Activated CD8-positive, alpha-beta T cell treated with anti-CD3 and anti-CD28 coated beads, Interleukin-2, amount 10 ng/mL, durations not matched to agents 7 days and 5 days (primary cell): ENCODE measurements at places on chromosomes 16 and 17.
A peak's percentile ranks its signal among the peaks of the same experiment; 100 is the strongest.

- no peak for DNase-seq
Measured at GRCh38 chr16:70407811-70408274, 31.1 kb downstream of the ST3GAL2 start.

DNA sequence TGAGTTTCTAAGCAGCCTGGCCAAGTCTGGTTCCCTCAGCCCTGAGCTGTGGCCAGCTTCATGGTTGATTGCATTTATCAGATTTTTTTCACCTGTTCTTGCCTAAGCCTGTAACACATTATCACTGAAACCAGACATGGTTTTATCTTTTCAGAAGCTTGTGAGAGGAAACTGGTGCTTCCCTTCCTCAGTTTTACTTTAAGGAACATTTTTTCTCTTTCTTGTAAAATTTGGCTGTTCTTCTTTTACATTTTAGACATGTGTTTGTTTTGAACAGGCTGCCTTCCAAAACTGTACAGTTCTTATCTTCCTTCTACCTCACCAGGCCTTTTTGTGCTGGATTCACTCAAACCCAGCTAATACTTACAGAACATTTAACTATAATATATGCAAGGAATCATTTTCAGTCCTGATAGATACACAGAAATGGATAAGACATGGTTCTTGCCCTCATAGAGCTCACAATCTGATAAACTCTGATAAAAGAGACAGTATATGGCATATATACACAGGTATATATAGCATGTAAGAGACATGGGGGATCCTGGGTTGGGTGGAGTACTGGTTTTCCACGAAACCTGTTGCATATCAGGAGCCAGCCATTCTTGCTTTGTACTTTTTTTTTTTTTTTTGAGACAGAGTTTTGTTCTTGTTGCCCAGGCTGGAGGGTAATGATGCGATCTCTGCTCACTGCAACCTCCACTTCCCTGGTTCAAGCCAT lies 44.5 kb downstream of the ZNRF1 start:
- DNase-seq, result no peak

DNA sequence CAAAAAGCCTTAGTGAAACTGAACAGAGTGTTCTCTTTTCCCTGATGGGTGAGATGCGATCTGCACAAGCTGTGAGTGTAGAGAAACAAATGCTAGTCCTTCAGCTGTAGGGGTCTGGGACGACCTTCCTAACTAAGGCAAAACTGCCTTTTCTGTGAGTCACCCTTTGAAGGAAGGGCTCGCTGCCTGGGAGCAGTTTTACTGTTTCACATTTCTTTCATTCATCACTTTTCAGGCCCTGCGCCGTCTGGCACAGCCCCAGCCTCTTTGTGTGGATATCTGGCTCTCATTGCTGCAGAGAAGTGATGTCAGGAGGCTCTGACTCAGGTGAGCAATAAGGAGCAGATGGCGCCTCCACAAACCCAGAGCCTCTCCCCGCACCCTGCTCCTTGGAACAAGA lies 57.4 kb downstream of the HS3ST3A1 start:
- DNase-seq, result no peak

GRCh38 chr17:2695961-2696760 lies 15.4 kb downstream of the CLUH start:
- DNase-seq, result no peak

DNA sequence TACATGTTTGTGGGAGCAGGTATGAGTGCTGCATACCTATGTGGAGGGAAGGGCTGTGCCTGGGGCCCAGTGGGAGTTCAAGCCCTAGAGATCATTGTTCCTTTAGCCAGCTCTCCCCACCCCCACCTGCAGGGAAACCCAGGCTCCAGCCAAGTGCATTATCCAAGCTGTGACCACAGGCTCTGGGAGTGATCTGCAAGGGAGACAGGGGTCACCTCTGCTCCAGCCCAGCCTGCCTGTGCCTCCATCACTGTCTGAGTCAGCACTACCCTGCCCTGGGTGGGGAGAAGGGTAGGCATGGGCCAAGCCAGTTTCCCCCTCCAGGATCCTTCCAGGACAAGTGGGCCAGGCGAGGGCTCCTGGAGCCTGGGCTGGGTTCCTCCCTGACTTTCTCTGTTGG lies 32.1 kb upstream of the SBK1 start:
- DNase-seq, result no peak

GRCh38 chr17:8444494-8444893 lies 8.8 kb downstream of the NDEL1 start:
- no peak for DNase-seq

- no peak for DNase-seq
Measured at GRCh38 chr17:75059369-75060345, 12.6 kb downstream of the KCTD2 start.

- no peak for DNase-seq
Measured at GRCh38 chr17:50961282-50962220, 95.4 kb upstream of the TOB1 start.

GRCh38 chr16:74896389-74897370 lies 88.2 kb downstream of the WDR59 start:
- no peak for DNase-seq

DNA sequence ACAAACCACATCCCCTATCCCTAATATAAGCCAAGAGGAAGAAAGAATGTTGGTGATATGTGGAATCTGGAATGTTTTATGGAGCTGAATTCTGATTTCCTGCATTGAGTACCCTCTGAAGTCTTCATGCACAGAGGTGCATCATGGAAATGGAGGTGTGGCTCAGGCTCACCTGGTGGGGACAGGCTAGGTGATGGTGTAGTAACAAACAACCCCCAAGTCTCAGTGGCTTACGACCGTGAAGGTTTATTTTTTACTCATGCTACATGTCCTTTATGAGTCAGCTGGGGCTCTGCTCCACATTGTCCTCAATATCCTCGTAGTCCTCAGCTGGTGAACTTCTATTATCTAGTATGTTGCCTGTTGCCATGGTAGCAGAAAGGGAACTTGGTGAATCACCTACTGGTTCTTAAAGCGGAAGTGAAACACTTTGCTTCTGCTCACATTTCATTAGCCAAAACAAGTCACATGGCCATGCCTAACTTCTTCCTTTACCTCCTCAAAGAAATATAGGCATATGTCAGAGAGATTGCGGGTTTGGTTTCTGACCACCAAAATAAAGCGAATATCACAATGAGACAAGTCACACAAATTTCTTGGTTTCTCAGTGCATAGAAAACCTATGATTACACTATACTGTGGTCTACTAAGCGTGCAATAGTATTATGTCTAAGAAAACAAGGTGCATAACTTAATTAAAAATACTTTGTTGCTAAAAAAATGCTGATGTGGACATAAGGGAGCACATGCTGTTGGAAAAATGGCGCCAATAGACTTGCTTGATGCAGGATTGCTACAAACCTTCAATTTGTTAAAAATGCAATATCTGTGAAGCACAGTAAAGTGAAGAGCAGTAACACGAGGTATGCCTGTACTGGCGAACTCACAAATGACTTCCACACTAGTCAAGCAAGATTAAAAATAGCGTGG lies at the start of gene PMFBP1:
PMFBP1 (minus strand) TSS at position 51 of the 930 bp plus-strand sequence. CDS start 947 bp downstream, outside the sequence.
- peak; percentile 29 for DNase-seq

DNA sequence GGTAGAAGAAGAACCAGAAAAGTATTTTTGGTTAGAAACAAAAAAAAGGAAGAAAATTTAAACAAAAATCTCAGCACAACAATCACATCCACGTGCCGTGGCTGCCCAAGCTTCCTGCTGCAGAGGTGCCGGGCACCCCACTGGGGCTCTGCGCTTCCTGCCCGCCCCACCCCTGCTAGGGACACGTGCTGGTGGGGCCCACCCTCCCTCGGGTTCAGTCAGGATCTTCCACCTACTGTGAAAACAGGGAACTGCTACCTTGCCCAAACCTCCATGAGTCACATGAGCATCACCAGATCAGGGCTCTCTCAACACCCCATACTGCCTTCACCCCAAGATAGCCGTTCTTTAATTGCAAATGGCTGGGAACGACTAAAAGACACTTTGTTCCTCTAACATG lies 24.4 kb upstream of the CYTH1 start:
- peak; percentile 59 for DNase-seq

DNA sequence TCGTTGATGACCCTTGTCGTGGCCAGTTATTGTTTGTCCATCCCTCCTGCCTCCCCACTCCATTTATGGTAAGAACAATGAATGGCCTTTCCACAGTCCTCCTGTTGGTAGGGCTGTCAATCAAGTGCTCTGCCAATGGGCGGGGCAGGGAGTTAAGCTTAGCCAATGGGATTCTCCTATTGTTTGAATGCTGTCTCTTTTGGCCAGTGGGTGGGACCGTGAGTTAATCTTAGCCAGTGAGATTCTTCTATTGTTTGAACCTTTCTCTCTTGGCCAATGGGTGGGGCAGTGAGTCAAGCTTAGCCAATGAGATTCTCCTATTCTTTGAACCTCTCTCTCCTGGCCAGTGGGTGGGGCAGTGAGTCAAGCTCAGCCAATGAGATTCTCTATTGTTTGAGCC lies 85.4 kb downstream of the IRX3 start:
- no peak for DNase-seq

DNA sequence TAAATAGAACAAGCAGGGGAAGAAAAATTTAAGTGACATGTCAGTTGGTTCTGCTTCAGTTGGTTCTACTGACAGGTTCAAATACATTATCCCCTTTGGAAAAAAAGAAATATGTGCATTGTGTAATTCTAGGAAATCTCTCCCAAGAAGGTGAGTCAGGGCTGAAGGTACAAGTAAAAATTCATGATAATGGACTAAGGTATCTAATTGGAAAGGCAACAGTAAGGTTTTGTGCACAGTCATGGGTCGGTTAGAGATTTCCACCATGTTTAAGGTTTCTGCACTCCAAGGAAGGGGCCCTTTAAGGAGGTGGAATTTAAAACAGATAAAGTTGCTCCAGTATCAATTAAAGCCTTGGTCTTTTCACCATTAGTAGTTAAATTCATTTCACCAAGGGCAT lies 17.9 kb upstream of the B4GALNT2 start:
- DNase-seq, result no peak

- DNase-seq, result peak; percentile 83
Measured at GRCh38 chr17:32461853-32462617, 17.7 kb downstream of the PSMD11 start.

DNA sequence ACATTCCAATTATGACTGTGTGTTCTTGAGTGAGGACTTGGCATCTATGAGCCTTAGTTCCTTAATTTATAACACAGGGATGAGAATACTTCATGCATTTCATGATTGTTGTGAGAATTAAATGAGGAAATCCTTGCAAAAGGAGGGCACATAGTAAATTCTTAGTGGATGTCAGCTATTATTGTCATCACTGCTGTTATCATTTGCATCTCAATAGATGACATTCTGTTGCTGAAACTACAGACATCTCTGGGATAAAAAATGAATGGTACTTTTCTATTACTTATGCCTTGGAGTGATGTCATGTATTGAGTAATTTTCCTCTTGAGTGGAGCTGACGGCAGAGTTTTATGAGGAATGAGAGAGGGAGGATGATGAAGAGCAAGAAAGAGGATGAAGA lies 184.4 kb upstream of the CDH11 start:
- DNase-seq, result no peak

GRCh38 chr17:30173649-30174048 lies 57.0 kb downstream of the NSRP1 start:
- DNase-seq, result peak; percentile 35

GRCh38 chr17:50866950-50867362 lies 802 bp upstream of the TOB1 start:
- peak; percentile 78 for DNase-seq

GRCh38 chr17:41061964-41062363 lies 2.0 kb upstream of the KRTAP2-3 start:
- no peak for DNase-seq

- DNase-seq, result no peak
Measured at GRCh38 chr17:68048996-68049395, 13.5 kb downstream of the KPNA2 start.

GRCh38 chr16:11668623-11669379 lies 546 bp downstream of the SNN start:
- no peak for DNase-seq

- DNase-seq, result peak; percentile 27
Measured at GRCh38 chr16:72467157-72467759, 295.3 kb upstream of the PMFBP1 start.

DNA sequence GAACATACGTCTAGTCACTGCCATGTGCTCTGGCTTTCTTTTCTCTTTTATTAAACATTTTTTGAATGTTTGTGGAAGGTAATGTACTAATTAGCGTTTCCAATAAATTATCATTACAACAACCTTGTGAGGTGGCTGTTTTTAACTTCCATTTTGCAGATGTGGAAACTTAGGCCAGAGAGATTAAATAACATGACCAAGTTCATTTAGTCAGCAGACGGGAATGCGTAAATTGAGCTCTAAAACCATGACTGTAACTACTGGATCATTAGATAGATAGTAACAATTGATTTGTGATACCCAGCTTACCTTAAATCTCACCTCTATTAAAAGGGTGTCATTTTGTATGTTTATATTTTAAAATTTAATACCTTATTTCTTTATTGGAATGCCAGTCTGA lies 49.4 kb downstream of the RABEP1 start:
- no peak for DNase-seq

GRCh38 chr17:11997147-11997971 lies at the start of gene ZNF18:
TSS of gene ZNF18 (minus strand) at chr17:11997475. CDS start at chr17:11992829, 4,646 bp downstream.
- peak; percentile 97 for DNase-seq

DNA sequence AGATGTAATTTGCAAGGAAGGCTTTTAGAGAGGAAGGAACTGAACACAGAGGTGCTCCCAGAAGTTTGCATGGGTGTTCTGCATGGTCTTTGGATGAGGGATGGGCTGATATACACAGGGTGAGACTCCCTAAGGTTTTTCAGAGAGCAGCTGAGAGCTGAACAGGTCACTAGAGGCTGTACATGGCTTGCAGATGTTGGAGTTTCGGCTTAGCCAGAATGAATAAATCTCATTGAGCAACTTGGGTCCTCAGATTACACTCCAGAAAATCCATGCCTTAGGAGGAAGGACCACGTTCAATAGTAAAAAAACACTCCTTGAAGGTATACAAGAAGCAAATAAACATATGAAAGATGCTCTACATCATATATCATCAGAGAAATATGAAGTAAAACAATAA lies 7.5 kb upstream of the ITGB3 start:
- no peak for DNase-seq

DNA sequence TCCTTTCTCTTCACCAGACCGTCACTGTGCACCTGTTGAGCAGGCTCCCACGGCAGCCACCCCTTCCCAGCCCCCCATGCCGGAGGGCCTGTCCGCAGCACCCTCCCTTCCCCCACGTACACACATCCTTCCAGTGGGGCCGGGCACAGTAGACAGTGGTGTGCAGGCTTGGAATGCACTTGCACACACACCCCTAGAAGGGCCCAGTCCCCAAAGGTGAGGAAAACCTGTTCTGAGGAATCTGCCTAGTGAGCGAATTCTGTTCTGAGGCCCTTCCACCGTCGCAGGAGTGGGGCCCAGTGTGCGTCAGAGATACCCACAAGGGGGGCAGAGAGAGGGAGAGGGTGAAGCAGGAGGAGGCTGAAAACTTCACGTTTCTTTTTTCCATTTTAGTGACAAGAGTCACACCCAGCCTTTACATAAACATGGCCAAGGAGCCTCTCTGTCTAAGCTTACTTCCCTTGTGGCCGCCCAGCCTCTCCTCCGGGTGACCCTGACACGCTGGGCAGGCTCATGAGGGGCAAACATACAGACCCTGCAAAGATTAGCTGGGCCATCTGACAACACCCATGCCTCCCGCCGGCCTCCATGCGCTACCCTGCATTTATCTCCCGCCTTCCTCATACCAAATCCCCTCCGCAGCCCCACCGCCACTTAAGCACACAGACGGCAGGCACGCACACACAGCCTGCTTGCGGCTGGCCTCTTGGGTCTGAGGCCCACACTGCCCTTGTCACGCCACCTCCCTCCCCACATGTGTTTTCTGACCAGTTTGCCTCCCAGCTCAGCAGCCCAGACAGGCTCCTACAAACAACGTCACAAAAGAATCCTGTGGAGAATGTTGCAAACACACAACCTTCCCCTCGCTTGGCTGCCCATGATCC lies 1.8 kb downstream of the ZBTB4 start:
- DNase-seq, result peak; percentile 39

- no peak for DNase-seq
Measured at GRCh38 chr16:50178491-50178941, 25.4 kb downstream of the TENT4B start.

- DNase-seq, result no peak
Measured at GRCh38 chr17:81115749-81116464, 49.4 kb upstream of the PVALEF start.
